Osteocyte (in vitro differentiated cells): ENCODE measurements at places on chromosomes 13 and 19. TPM values are rescaled to one million over a fixed set of nuclear protein-coding genes. Genes with fewer than 3 reads are reported as not detected.

EBI3 gene
- total RNA-seq, result 1.0 and 1.6 TPM in 2 replicates

PNMA8B gene
- 2.5 TPM in 2 replicates for total RNA-seq

IER2 gene
- total RNA-seq, result 109 and 148 TPM in 2 replicates

KLK2 gene
- total RNA-seq, result not detected in 2 replicates

METTL21C gene
- not detected in 2 replicates for total RNA-seq

PCSK4 gene
- total RNA-seq, result 3.2 and 5.7 TPM in 2 replicates

POLR1G gene
- 7.6 and 9.1 TPM in 2 replicates for total RNA-seq

SLC10A2 gene
- total RNA-seq, result not detected in 2 replicates

CYP2A6 gene
- total RNA-seq, result not detected in 2 replicates

HIPK4 gene
- 0.21 and 0.29 TPM in 2 replicates for total RNA-seq

RNF225 gene
- total RNA-seq, result not detected in 2 replicates

PTPRH gene
- total RNA-seq, result 0.31 TPM in 1 of 2 replicates, not detected in the other

DNA sequence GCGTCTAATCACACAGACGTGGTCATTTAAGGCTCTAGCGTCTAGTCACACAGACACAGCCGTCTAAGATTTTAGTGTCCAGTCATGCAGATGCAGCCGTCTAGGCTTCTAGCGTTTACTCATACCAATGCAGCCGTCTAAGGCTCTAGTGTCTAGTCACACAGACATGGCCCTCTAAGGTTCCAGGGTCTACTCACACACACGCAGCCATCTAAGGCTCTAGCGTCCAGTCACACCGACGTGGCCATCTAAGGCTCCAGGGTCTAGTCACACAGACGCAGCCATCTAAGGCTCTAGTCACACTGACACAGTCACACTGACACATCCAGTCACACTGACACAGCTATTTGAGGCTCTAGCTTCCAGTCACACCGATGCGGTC, 55.7 kb downstream of the KLF2 start:
- DNase-seq, result no peak

GRCh38 chr19:55156202-55157063, 1.1 kb downstream of the TNNI3 start:
- no peak for DNase-seq

- DNase-seq, result no peak
Observed at GRCh38 chr13:30247406-30247805, 59.9 kb downstream of the KATNAL1 start.

DNA sequence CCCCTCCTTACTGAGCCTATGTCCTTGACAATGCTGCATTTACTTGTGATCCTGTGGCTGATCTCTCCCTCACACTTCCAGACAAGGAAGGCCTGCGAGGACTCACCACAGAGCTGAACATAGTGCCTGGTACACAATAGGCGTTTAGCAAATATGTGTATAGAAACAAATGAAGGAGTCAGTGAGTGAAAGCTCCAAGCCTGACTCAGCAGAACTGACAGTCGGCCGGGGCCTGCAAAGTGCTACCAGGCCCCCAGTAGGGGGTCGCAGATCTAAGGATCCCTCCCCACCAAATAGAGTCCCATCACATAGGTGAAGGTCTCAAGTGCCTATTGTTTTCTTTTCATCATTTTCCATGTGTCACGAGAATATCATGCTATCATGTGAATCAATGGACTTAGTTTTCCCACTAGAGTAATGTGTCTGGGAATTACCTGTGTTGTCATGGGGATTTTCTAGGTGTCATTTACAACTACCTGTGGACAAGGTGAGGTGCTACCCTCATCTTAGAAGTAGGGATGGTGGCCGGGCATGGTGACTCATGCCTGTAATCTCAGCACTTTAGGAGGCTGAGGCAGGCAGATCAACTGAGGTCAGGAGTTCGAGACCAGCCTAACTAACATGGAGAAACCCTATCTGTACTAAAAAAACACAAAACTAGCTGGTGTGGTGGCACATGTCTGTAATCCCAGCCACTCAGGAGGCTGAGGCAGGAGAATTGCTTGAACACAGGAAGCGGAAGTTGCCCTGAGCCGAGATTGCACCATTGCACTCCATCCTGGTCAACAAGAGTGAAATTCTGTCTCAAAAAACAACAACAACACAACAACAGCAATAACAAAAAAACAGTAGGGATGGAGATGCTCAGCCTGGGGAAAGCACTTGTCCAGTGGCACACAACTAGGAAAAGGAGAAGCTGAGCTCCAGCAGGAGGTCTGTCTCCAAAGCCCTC, 50.3 kb upstream of the CYP2A7 start:
- no peak for DNase-seq

DNA sequence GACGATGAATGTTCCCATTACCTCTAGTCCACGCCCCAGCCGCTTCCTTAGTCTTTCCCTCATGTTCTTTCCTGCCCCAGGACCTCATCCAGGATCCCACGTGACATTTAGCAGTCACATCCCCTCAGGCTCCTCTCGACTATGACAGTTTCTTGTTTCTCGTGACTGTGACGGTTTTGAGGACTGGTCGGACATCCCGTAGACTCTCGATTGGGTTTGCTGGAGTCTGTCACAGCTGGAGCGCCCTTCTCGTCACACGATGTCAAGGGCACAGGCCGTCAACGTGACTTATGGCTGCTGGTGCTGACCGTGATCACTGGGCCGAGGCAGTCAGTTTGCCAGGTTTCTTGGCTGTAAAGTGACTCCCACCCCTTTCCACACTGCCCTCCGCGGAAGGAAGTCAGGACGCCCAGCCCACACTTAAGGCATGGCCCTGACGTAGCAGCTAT, 22.8 kb downstream of the ELAVL1 start:
- no peak for DNase-seq

- peak; percentile 81 for DNase-seq
Observed at GRCh38 chr19:51458051-51458645, at the start of gene SIGLEC8. Gene SIGLEC8 (minus strand): TSS chr19:51458454. CDS start chr19:51458387, 67 bp downstream.

GRCh38 chr13:86298725-86299124, 499.5 kb upstream of the SLITRK6 start:
- no peak for DNase-seq

GRCh38 chr19:39170386-39171231, 26.2 kb upstream of the NCCRP1 start:
- no peak for DNase-seq

- no peak for DNase-seq
Observed at GRCh38 chr13:65789815-65790214, 1440.3 kb downstream of the PCDH9 start.

- no peak for DNase-seq
Observed at GRCh38 chr13:81686877-81687276, 1346.0 kb upstream of the SPRY2 start.

DNA sequence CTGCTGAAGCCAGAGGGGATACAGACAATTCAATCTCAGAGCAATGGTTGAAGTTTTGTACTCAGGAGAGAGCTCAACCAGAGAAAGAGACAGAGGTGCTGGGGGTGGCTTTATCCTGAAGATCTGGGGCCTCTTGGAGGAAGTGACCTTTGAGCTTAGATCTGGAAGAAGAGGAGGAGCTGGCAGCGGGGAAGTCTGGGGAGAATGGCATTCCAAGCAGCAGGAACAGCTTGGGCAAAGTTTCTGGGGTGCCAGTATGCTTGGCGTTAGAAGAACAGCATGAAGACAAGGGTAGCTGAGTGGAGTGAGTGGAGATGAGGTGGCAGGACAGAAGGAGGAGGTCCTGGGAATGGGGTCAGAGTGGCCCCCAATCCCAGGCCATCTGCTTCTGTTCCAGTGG, 11.3 kb downstream of the MAST3 start:
- DNase-seq, result no peak

- DNase-seq, result no peak
Observed at GRCh38 chr13:73816702-73817101, 317.5 kb downstream of the KLF12 start.

- peak; percentile 97 for DNase-seq
Observed at GRCh38 chr19:56315077-56315828, 614 bp upstream of the ZSCAN5A start.

DNA sequence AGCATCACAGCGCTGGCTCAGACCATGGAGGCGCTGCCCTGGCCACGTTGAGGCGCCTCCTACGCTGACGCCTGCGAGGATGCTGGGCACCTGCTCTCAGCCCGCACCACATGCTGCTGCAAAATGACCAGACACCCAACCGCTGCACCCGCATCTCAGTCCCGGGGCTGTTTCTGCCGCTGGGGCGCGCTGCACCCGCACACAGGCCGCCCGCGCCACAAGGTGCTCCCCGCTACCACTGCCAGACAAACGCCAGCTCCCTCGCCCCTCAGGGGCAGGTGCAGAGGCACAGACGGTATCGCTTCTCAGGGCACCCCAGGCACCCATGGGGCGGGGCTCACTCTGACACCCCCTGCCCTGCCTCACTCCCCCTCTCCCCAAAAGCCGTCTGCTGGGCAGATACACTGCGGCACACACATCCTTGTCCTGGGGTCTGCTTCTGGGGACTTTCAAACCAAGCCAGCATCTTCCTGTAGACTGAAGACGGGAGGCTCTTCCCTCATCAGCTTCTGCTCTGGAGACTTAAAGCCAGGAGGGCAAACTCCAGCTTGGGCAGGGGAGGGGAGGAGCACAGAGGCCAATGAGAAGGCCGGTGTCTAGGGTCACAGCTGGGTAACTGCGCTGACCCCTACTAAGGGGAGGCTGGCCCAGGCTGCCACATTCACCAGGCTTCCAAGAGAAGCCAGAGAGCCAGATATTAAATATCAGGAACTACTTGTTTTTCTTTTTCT, 16.3 kb downstream of the CHERP start:
- no peak for DNase-seq

DNA sequence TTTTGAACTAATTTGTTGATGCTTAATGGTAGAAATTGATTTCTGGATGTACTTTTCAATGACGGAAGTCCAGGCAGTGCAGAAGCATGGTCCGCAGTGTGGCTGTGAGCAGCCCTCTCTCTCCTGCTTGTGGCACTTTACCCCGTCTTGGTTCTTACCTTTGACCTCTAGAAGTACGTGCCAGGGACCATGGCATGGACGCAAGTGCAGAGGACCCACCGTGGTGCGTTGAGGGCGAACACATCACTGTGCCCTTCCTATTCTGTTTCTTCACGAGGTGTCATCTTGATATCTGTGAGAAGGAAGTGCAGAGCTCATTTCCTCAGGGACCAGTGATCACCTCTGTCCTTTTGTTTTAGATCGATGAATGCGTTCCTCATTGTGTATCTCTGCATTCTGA, 135.2 kb downstream of the ATP11A start:
- DNase-seq, result no peak

DNA sequence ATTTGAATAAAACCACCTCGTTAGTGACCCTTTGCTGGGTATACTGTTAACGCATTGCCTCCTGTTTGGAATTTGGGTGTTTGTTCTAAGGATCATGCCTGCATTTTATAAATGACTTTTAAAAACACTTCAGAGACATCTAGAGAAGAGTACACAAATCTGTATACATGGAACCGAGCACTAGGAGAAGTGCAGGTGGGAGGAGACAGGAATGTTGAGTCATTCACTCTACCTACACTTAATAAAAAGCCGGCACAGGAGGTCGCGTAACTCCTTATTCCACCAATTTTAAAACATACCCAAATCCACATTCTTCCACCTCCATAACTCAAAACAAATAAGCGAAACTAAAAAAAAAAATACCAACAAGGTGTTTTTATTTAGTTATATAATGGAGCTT, 48.6 kb downstream of the FGF9 start:
- DNase-seq, result no peak

GRCh38 chr13:111937777-111938311, 129.1 kb upstream of the SOX1 start:
- DNase-seq, result peak; percentile 78

GRCh38 chr13:37181620-37182019, 76.2 kb upstream of the CSNK1A1L start:
- no peak for DNase-seq
